ENCODE measurements at places on chromosomes 2 and 18.

DNA sequence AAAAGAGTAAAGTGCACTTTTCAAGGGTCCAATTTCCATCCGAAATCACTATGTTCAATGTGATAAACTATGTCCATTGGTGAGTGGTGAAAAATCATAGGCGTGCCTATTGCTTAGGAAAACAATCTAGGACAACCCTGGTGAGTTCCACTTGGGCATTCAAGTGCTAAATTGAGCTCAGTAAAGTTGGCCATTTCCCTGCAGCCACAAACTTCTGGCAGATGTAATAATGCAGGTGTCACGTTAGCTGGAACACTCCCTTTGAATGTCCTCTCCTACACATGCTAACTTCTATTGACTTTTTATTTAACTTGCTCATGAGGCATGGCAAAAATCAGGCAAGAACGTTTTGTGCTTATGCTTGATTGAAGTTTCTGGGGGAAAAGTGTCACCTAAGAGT lies 67.1 kb downstream of the CPS1 start:
- no peak for DNase-seq

DNA sequence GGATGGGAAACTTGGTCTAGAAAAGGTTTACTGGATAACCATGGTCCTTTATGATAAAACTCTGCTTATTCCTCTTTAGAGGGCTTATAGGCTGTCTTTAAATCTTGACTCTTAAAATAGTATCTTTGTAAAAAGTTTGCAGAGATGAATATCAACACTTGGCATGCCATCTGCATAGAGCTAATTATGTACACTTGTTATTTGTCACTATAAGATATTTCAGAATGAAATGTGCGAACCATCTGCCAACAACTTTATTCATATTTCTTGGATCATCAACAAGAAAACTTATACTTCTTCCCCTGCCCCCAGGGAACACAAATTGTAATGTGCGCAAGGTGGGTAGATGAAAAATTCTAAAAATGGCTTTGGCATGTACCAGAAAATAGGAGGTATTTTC lies 653.0 kb upstream of the CHAC2 start:
- no peak for DNase-seq

GRCh38 chr2:173815772-173816171 lies 149.4 kb downstream of the SP3 start:
- DNase-seq: no peak

- no peak for DNase-seq
Measured at GRCh38 chr2:219002395-219003266, 9.4 kb upstream of the CRYBA2 start.

DNA sequence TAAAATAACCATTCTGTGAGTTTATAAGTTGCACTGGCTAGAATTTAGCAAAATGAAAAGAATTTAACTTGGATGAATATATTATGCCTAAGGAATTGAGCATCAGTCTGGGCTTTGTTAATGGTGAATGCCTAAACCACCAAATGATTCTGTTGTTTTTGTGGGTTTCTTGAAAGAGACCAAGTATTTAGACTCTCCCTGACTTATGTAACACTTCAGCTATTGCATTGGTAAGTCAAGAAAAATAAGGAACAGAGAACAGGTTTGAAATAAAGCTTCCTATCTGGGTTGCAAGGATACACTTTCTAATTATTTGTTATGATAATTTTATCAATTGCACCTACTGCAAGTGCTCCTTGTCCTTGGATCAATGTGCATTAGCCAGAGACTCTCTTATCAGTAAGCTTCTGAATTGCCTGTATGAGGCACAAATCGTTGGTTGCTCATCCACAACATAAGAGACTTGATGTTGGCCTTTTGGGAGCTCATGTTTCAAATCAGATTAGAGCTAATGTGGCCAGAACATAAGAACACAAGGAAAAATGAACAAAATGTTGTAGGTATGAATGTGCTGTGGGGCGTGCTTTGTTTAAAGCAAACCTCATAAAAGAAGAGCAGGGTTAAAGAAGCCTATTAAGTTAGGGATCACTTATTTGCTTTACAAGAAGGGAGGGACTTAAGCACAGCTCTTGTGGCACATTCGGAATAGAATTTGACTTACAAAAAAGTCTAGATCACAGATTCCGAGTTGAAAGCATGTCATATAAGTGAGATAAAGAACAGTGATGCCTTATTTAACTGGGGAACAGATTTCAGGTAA lies 37.2 kb downstream of the PRKCE start:
- DNase-seq: no peak

- no peak for DNase-seq
Measured at GRCh38 chr2:11368059-11368572, 23.7 kb upstream of the ROCK2 start.

DNA sequence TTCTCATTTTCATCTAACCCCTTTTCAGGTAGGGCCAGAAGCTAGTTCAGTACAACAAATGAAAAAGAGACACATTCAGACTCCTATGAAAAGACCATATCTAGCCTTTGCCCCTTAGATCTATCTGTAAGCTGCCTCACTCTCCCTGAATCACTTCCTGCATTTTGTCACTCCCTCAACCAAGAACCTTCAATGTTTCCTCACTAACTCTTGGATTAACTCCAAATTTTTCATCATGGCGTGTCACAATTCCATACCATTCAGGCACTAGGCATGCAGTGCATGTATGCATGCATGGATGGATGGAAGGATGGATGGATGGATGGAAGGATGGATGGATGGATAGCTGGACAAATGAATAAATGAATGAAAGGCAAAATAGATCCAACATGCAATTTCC lies 356.9 kb downstream of the TNS1 start:
- DNase-seq: no peak

DNA sequence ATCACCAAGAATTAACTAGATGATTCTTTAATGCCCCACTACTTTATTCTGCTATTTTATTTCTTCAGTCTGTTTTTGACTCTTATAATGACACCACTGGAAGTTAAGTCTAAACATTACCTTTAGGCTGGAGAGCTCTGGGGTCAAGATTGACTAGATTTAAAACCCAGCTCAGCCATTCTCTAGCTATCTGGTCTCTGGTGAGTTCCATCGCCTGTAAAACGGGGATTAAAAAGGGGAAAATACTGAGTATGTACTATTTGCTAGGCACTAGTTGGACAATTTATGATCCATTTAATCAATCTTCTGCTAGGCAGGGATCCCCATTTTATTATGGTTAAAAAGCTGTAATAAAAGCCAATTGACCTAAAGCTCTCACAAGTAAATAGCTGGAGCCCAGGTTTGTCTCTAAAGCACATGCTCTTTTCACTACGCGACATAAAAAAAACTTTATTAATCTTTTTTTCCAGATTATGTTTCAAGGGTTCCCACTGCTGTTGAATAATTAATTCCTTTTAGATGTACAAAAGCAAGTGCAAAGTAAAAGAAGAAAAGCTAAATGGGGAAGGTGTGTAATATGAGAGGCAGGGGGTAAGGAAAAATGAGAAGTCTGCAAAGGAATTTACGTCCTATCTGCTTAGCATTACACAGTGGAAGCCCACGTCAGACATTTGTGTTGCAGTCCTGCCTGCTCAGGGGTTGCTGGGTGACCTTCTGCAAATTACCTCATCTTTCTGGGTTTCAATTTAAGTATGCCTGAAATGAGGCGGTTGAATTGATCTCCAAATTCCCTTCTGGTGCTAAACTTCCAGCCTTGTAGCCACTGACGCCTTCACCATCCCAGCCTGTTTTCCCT lies 918 bp upstream of the NABP1 start:
- no peak for DNase-seq

GRCh38 chr2:215423928-215424540 lies 11.8 kb downstream of the FN1 start:
- DNase-seq: no peak

DNA sequence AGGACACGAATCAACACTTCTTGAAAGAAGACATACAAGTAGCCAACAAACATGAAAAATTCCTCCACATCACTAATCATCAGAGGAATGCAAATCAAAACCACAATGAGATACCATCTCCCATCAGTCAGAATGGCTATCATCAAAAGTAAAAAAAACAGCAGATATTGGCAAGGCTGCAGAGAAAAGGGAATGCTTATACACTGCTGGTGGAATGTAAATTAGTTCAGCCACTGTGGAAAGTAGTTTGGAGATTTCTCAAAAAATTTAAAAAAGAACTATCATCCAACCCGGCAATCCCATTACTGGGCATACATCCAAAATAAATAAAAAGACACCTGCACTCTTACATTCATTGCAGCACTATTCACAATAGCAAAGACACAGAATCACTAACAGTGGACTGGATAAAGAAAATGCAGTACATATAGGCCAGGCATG lies 78.7 kb downstream of the GRB14 start:
- DNase-seq: no peak

- no peak for DNase-seq
Measured at GRCh38 chr18:11587846-11588245, 21.6 kb upstream of the SLC35G4 start.

- DNase-seq: no peak
Measured at GRCh38 chr18:42980426-42980825, 135.1 kb downstream of the RIT2 start.

- DNase-seq: no peak
Measured at GRCh38 chr2:73920577-73921545, 5.8 kb upstream of the DGUOK start.

DNA sequence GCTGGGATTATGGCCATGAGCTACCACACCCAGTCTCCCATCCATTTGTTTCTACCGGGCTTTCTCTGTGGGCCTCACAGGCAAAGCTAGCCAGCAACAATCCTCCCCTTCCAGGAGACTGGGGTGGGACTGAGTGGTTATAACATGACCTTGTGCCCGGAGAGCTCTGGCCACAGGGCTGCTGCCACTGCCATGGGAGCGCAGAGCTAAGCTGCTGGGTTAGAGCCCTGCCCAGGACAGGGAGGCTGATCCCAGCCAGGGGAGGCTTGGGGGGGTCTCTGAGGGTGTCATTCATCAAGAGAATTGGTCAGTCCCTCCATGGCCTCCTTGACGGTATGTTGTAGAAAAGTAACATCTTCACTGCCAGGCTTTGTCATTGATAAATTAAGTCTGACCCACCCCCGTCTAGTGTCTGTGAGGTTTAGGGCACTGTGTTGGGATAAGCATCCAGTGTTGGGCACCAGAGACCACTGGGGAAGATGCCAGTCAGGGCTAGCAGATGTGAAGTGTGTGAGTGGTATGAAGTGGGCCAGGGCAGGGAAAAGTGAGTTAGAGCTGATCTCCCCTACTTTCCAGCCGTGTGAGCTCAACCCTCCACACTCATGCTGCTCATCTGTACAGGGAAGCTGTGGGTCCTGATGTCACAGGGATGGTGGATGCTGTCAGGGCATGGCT lies 368.4 kb upstream of the HS6ST1 start:
- DNase-seq: no peak

DNA sequence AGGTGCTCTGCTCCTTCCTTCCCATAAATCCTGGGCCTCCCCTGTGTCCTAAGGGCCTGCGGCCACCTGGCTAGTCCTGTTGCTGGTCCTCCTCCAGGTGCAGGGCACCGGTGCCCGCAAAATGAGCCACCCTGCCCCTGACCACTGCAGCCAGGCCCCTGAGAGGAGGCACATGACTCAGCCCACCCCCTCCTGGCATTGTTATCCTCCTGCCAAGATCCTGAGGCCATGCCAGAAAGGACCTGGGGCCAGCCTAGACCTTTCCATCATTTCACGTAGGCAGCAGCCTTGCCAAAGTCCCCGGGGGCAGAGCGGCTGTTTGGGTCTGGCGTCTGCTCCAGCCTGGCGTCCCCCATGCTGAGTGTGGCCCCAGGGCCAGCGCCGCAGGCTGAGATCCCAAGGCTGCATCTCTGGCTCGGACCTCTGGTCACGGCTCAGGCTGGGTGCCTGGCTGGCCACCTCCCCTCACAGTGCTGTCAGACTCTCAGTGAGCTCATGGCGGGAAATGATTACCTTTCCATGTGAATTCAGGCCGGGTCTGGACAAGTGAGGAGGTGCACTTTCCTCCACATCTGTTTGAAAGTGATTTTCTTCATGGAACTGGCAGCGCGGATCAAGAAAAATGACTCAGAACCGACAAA lies 81.0 kb downstream of the NDUFA10 start:
- DNase-seq: no peak

DNA sequence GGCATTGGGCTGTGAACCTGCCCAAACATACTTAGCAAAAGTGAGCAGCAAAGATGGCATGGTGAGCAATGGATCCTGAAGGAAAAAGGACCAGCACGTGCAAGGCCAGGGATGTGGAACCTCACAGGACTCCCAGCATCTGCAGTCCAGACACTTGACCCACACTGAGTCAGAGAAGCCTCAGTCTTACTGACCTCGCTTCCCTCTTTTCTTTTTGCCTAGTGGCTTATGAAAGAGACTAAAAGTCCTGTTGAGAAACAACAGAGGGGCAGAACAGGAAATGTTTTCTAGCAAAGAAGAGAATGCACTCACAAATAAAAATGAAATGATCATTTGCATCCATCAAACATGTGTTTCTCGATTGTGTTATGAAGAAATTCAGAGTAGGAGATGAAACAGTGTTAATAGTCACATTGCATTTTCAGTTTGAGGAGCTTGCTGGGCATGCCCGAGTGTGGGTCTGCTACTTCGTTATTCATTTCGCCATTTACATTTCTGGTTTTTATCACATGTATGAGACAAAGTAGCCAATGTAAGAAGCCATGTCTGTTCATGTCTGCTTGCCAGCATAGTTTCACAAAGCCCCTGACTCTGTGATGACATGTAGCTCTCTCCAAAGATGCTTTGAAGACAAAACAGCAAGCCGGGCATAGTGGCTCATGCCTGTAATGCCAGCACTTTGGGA lies 118.4 kb downstream of the INO80D start:
- DNase-seq: no peak

DNA sequence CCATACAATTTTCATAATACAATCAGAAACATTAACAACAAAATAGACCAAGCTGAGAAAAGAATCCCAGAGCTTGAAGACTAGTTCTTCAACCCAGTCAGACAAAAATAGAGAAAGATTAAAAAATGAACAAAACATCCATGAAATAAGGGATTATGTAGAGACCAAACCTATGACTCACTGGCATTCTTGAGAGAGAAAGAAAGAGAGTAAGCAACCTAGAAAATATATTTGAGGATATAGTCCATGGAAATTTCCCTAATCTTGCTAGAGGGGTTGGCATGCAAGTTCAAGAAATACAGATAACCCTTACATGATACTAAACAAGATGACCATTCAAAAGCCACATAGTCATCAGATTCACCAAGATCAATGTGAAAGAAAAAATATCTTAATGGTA lies 281.7 kb downstream of the CCDC85A start:
- DNase-seq: no peak

DNA sequence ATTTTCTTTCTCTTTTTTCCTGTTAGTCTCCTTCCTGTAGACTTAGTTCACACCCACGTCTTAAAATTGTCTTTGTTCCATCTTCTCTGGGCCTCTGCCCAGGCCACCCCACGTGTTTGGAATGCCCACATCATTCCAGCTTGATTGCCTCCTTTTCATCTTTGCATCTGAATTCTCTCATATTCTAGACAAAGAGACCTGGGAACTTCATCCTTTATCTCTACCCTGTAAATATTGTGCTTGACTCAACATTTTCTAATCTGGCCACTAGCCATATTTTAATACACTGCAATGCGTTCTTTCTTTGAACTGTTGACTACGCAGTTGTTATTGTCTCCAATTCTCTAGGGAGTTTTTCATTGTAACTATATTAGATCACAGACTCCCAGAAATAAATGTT lies 187.5 kb upstream of the NRXN1 start:
- no peak for DNase-seq

- DNase-seq: no peak
Measured at GRCh38 chr2:172335736-172336135, 91.7 kb upstream of the ITGA6 start.
